ENCODE measurements at places on chromosomes 16 and 17. TPM values are rescaled to one million over a fixed set of nuclear protein-coding genes. Genes with fewer than 3 reads are reported as not detected.

The KRT36 gene
- not detected for polyA plus RNA-seq

The SMIM5 gene
- polyA plus RNA-seq, result 3.5 TPM

The NACA2 gene
- 1.9 TPM for polyA plus RNA-seq

The MPV17L gene
- polyA plus RNA-seq, result 6.2 TPM

The FZD2 gene
- 53.0 TPM for polyA plus RNA-seq

The HAS3 gene
- polyA plus RNA-seq, result 4.9 TPM

The CA10 gene
- polyA plus RNA-seq, result 11.5 TPM

Data from left renal pelvis (tissue), 4 donors.